ENCODE measurements at places on chromosomes 5 and 9.

DNA sequence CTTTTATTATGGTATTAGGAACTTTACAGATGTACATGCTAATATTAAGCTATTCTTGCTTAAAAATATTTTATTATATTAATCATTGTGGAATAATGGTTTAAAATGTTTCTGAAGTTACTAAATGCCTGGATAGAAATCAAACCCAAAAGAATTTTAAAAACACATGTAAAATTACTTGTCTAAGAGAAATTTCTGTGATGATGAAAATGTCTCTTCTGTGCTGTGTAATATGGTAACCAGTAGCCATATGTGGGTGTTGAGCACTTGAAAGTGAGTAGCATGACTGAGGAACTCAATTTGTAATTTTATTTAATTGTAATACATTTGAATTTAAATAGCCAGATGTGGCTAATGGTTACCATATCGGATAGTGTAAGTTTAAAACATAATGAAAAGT is 66.7 kb upstream of the HSPB3 start:
- no peak for DNase-seq

- DNase-seq = no peak
Measured at GRCh38 chr5:169970339-169970738, 10.0 kb downstream of the INSYN2B start.

GRCh38 chr9:5630081-5630507 is 1.2 kb downstream of the RIC1 start:
- DNase-seq = no peak

DNA sequence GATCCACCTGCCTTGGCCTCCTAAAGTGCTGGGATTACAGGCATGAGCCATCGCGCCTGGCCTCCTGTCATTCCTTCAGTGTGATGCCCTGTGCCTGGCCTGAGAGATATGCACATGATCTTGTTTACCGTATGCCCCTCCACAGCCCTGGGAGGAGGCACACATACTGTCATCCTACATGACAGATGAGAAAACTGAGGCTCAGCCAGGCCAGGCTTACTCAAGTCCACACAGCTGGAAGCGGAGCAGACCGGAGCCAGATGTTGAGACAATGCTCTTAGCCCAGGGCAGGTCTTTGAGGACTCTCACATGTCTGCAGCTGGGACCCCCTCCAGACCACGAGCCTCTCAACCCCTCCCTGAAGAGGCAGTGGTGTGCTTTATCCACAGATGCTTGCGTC is 38.7 kb upstream of the SH3PXD2B start:
- DNase-seq = no peak

GRCh38 chr9:124329206-124329792 is 71.5 kb downstream of the NEK6 start:
- DNase-seq = no peak

GRCh38 chr9:123074628-123075027 is 41.2 kb downstream of the GPR21 start:
- DNase-seq = no peak

GRCh38 chr5:102873379-102873932 is 118.4 kb downstream of the PAM start:
- DNase-seq = no peak

DNA sequence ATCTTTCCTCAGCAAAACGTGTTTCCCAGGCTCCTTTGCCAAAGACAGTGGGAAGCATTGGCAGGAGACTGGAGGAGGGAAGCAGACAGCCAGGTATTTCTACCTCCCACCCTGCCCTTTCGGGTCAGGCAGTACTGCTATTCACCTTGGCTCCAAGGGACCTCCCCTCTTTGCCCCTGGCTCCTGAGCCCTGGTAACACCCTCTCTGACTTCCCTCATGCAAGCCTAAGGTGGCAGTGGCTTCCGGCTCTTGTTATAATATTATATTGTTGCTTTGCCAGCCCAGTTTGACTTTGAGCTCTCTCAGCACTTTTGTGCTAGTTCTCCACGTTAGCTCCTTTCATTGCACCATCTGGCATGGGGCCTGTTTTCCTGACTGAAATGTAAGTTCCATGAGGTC is 81.6 kb upstream of the IFNK start:
- DNase-seq = no peak

DNA sequence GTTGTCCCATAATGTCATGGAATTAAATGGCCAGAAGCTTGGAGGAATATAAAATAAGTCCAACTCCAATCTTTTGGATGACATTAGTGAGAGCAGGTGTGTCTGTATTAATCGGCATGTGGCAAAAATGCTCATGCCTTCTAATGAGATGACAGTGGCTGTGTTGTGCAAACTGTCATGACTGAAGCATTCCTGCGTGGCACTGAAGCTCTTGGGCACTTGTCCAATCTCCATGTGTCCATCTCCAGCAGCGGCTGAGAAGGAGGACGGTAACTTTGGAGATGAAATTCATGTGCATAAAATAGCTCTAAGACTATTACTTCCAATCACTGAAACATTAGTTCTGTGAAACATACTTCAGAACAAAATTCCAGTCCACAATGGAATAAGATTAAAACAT is 697.5 kb upstream of the GRAMD2B start:
- DNase-seq = no peak

- no peak for DNase-seq
Measured at GRCh38 chr5:41356786-41357185, 143.5 kb upstream of the C6 start.

- no peak for DNase-seq
Measured at GRCh38 chr5:126973193-126973592, 57.2 kb downstream of the MARCHF3 start.

DNA sequence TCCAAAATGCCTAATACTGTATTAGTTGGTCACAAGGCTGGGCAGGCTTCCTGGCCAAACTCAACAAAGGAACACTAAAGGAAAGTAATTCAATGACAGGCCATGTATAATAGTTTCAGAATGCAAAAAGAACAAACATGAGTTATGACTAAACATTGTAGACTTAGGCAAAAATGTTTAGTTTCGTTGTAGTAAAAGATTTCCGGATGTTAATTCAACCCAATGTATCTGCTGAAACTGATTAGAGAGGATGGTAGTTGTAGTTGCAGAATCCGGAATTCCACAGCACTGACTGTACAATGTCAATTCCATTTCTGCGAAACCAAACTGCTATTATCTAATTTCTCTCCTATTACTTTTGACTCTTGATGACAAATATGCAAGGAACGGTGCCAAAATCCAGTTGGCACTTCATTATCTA is 117.9 kb upstream of the FST start:
- no peak for DNase-seq

- DNase-seq = no peak
Measured at GRCh38 chr5:104361932-104362331, 799.3 kb upstream of the NUDT12 start.

DNA sequence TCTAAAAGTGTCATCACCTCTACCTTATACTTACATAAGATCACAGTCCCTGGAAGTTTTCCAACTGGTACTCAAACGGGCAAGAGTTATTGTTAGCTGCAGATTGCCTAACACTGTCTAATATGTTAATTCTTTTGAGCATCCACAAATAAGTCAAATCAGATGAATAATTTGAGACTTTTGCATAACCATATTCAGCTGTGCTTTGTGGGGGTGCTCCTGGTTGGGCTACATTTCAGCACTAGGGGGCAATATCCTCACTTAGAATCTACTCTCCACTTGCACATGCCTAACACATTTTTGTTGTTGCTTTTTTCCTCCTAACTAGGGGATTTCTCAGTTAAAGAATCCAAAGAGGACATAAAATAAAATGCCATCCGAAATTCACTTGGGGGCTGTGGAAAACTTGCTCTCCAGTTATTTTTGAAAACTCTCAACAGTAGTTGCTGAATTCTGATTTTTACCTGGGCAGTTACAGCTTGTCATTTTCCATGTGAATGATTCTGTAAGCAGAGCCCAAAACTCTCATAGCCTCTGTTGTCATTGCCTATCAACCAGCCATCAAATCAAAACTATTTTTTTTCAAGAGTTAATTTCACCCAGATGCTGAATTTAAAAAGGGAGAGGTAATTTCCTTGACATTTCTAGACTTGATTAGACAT is 71.5 kb downstream of the TRIM36 start:
- DNase-seq = no peak

- peak; percentile 16 for DNase-seq
Measured at GRCh38 chr5:134227259-134227658, 1.4 kb upstream of the PPP2CA start.

- DNase-seq = no peak
Measured at GRCh38 chr5:157233515-157233914, 32.4 kb upstream of the CYFIP2 start.

DNA sequence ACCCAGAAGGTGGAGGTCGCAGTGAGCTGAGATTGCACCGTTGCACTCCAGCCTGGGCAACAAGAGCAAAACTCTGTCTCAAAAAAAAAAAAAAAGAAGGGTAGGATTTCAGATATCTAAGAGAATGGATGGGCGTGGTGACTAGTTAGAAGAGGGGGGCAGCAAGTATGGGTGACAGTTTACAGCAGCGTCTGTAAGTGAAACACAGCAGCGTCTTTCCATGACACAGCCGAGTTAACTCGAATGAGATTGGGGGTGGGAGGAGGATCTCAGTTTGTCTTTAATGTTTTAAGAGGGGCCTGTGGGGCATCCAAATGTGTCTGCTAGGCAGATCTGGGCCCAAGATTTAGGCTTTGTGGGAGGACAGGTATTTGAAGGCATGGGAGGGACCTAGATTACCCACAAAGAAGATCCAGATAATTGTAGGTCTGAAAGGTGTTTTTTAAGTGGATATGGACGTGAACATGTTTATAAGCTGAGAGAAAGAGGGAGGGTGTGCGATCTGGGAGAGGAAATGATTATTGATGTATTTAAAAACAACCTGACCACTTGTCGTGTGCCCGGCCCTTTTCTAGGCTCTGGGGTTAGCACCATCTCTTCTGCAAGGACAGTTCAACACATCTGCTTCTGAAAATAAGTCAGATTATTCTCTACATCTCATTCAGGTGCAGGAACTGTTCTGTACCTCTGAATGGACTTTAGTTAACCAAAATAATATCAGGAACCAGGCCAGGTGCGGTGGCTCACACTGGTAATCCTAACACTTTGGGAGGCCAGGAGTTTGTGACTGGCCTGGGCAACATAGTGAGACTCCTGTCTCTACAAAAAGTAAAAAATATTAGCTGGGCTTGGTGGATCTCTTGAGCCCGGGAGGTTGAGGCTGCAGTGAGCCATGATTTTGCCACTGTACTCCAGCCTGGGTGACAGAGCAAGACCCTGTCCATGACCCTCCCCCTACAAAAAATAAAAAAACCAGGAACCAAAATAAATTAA is 2.5 kb downstream of the CEP78 start:
- DNase-seq = no peak

DNA sequence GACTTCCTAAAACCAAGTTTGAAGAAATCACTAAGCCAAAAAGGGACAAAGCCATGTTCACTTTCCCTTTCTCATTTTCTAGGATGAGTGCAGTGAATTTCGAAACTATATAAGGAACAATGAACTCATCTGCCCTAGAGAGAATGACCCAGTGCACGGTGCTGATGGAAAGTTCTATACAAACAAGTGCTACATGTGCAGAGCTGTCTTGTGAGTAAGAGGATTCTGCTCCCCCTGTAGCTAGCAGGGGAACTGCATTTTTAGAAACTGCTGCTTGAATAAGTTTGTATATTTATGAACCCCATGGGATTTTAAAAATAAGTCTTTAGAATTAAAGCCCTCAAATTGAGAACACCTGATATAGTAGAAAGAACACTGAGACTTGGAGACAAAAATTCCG is 42.7 kb upstream of the SPINK14 start:
- DNase-seq = no peak

- no peak for DNase-seq
Measured at GRCh38 chr9:113934829-113935676, 58.9 kb downstream of the ZNF618 start.

GRCh38 chr9:87765521-87765920 is 39.6 kb downstream of the CTSL start:
- DNase-seq = no peak

GRCh38 chr9:85715587-85715986 is 26.2 kb downstream of the AGTPBP1 start:
- no peak for DNase-seq

DNA sequence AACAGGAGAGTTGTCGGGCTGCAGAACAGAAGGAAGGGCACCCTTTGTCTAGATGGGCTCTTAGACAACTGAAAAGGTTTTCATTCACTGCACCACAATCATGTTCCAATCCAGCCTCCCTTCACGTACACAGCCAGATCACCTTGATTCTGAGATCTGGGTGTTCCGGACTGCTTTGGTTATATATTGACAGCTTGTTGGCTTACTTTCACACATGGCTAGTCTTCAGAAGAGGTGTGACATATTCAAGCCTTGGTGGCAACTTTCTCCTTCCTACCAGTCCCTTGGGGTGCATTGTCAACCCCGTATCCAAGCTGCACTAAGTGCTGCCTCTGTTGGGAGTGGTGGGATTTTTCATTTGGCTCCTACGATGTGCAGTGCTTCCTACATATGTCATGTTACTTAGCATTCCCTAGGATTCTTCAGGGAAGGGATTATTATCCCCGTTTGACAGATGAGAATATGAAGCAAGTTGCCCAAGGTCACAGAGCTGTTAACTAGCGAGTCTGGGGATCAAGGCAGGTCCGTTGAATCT is 100.6 kb downstream of the LIFR start:
- DNase-seq = no peak

GRCh38 chr9:95627802-95628201 is 111.0 kb upstream of the PTCH1 start:
- DNase-seq = no peak

- no peak for DNase-seq
Measured at GRCh38 chr5:113378081-113378480, 56.7 kb downstream of the TSSK1B start.

GRCh38 chr5:34551911-34552433 is 104.2 kb upstream of the RAI14 start:
- DNase-seq = no peak

- no peak for DNase-seq
Measured at GRCh38 chr5:96093340-96093739, 131.7 kb upstream of the ELL2 start.

DNA sequence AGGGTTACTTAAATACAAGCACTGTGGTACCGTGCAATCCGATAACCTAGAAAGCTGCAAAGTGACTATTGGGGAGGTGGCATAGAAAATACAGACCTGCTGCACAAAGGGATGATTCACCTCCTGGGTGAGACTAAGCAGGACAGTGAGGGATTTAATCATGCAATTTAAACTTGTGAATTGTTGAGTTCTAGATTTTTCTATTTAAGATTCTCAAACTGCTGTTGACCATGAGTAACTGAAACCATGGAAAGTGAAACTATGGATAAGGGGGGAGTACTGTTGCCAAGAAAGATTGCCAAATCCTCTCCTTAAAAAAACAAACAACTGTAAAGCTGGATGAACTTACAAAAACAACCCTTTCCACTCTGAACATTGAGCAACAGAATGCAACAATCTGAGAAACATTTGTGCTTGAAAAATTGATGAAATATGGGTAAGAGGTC is 61.5 kb upstream of the NUDT12 start:
- DNase-seq = no peak

Data from NCI-H187 (cell line).